ENCODE measurements at places on chromosomes 1 and 21. TPM values are rescaled to one million over a fixed set of nuclear protein-coding genes. Genes with fewer than 3 reads are reported as not detected.
A peak's percentile ranks its signal among the peaks of the same experiment; 100 is the strongest.

- no peak for DNase-seq
These were observed 32.2 kb upstream of the MPZL1 start for GRCh38 chr1:167689567-167689920.

DNA sequence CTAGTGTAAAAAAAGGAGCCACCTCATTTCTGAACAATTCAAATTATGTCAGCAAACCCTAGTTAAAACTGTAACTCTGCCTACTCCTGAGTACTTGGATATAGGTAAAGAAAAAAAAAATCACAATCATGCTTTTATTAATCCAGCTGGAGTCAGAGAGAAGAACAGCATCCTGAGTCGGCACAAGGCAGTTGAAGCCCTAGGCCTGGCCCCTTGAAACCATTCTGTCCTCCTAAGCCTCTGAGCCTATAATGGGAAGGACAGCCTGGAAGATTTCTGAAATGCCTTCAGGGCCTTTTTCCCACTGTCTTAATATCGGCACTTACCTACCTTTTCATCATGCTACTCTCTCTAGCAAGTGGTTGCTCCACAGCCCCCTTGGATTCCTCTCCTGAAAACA is 32.5 kb downstream of the CDC42BPA start:
- DNase-seq: no peak

DNA sequence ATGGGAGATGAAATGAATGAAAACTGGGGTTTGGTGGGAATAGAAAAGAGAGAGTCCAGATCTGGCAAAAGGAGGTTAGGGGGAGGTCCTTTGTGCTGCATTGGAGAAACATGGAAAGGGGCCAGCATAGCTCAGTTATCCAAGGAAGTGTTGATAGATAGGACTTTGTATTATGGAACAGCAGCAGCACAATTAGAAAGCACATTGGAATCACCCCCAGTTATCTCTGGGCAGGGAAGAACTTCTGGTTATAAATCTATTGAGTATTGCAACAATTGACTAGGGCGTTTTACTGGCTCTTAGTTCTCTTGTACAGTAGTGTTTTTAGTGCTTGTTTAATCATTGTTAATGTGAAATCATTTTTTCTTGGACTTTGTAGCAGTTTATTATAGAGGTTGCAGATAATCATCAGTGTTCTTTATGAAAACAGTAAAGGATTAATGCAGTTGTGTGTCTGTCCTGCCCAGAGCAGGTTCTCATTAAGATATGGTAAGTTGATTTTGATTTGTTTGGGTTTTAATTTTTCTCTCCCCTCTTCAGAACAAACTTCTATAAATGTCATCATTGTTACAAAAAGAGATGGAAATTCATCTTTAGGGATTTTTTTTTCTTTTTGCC is 76.6 kb downstream of the NR5A2 start:
- DNase-seq: no peak

- no peak for DNase-seq
These were observed 2.2 kb upstream of the KRTAP10-6 start for GRCh38 chr21:44594406-44594916.

- DNase-seq: no peak
These were observed 1.8 kb upstream of the PIK3CD start for GRCh38 chr1:9649769-9650168.

GRCh38 chr1:38873027-38873969 is at the start of gene MYCBP:
TSS of gene MYCBP (minus strand) at chr1:38873348. CDS start at chr1:38873305, 43 bp downstream.
- peak; percentile 98 for DNase-seq

DNA sequence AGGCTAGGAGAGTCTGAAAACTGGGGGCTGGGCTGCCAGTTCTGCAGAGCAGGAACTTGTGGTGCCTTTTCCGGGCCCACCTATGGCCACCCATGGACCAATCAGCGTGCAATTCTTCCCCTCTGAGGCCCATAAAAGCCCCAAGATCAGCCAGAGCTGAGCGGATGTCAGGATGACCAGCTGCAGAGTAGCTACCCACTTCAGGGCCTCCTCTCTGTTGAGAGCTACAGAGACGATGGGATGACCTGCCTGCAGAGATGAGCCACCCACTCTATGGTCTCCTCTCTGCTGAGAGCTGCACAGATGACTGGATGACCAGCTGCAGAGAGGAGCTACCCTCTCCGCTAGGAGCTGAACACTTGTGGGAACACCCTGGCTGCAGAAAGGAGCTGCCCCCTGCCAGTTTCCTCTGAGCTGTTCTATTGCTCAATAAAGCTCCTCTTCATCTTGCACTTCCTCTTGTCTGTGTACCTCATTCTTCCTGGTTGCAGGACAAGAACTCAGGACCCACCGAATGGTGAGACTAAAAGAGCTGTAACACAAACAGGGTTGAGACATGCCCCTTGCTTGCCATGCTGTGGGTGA is 12.8 kb upstream of the AADACL4 start:
- DNase-seq: no peak

DNA sequence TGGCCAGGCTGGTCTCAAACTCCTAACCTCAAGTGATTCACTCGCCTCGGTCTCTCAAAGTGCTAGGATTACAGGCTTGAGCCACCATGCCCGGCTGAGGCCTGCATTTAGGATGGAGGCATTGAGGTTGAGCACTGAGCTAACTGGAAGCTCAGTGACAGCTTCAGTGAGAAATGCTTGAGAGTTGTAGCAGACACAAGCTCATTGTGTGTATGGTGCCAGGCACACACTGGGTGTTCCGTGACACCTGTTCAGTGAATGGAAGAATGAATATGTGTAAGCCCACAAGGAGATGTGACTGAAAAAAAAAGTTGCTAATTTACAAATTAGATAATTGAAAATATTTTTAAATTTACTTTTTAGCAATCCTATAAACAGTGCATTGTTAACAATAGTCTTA is 21.8 kb downstream of the LURAP1 start:
- DNase-seq: no peak

DNA sequence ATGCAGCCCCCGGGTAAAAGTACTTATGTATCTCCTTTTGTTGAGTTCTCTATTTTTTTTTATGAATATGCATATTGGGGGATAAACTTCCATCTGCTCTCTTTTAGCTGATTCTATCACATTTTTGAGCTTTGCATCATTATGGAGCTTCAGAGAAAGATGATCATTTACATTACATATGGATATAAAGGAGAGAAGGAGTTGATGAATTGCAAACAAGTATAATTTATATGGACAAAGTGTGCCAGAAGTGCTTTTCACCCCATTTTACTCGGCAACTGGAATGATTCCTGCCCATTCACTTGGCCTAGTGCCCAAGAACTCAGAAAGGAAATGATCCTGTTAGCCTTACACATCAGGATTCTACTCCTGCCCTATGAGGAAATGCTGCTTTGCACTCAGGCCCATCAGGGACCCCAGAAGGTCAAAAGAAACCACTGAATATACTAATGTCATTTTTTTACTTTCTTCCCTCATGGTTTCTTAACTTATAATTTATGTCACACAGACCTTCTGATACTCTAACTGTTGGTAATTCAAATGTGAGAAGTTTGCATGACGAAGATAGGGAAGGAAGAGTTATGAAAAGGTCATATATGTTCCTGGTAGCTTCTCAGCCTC is 65.6 kb downstream of the SAMSN1 start:
- no peak for DNase-seq

- no peak for DNase-seq
These were observed 43.4 kb downstream of the TARBP1 start for GRCh38 chr1:234435620-234436019.

GRCh38 chr1:53657891-53658396 is 81.0 kb downstream of the GLIS1 start:
- DNase-seq: no peak

- no peak for DNase-seq
These were observed 33.7 kb downstream of the GNB1 start for GRCh38 chr1:1857096-1857703.

DNA sequence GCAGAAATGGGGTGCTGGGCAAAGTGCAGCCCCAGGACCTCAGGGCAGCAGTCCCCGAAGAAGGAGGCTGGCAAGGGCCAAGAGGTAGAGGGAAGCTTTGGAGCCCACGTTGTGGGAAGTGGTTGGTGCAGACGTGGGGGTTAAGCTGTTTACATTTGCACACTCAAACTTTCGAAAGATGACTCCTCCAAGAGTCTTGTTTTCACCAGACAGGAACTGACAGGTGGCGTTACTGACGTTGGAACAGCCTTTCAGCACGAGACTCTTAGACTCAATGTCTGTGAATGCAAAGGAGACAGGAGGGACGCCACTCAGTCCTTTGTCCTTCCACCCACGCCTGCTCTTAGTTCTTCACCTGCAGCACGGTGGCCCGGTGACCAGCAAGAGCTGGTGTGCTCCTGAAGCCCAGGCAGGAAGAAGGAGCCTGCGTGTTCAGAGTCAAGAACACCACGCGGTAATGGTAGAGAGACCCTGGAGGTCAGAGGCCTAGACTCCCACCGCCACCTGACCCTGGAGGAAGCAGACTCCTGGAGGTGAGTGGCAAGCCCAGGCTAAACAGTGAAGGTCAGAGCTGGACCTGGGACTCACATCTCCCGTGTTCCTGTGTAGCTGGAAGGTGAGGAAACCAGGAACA is 15.9 kb downstream of the LYPD8 start:
- no peak for DNase-seq

DNA sequence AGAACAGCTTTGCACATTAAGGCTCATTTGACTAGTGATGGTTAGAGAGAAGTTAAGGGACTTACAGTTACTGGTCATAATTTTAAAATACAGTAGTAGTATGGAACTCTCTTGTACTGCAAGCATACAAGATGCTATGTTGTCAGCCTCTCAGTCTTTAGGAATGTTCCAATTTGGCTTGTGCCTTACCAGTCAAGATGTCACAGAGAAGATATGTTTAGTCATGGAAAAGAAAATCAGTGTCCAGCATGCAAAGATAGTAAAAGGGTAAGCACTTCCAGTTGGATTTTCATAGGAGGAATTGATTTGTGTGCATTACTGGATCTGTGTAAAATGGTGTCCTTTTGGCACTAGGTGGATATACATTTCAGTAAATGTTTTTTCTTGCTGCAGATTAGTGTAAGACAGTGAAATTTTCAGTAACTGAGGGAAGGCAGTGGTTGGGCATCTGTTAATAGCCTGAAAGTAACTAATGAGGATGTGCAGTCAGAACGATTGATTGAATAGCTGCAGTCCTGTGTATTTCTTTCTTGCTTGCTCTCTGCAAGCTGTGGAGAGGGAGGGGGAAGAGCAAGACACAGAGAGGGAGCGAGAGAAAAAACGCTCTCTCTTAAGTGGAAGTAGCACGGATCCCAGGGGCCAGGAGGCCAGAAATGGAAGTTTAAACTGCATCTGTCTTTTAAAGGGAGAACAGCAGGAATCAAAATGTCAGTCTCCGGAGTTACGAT is 108.2 kb downstream of the CLEC20A start:
- no peak for DNase-seq

GRCh38 chr1:217067642-217068041 is 344.4 kb upstream of the ESRRG start:
- DNase-seq: no peak

GRCh38 chr1:143643148-143643885 is 328.5 kb downstream of the FAM72C start:
- DNase-seq: no peak

- no peak for DNase-seq
These were observed 146 bp upstream of the ZNF362 start for GRCh38 chr1:33256221-33256470.

- DNase-seq: no peak
These were observed 112.8 kb downstream of the PRRX1 start for GRCh38 chr1:170776777-170777176.

DNA sequence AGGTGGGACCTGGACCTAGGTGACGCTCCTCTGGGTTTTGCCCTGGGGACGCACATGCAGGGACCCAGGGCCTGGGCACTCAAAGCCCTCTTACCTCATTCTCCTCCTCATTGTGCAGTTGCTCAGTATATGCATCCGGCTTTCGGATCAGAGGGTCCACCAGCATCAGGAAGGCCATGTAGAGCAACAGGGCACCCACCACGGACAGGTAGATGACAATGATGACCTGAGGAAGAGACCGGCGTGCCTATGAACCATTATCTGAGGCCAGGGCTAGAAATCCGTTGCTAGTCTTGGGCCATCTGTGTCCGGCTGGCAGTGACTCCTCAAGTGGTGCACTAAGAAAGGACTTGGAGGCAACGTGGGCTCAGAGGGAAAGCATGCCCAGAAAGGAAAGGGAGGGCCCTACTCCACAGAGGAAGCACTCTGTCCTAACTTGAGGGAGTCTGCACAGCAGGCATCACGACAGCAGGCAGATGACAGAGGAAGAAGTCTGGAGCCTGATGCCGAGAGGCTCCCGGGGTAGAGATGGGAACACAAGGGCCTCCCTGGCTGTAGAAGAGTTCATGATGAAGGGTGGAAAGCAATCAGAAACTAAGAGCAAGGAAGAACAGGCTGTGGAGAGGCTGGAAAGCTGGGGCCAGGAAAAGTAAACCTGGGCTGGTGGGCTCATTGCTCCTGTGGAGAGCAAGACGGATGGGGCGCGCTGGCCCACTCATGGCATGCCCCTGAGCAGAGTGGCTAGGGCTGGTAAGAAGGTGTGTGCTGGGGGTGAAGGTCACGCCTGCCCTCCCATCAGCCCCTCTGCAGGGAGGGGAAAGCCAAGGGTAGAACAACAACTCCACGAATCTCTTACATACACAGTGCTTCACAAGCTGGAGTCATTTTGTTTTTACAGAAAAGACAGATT is 10.3 kb downstream of the TMEM9 start:
- DNase-seq: no peak

GRCh38 chr21:40620386-40621145 is 226.4 kb downstream of the DSCAM start:
- DNase-seq: no peak

DNA sequence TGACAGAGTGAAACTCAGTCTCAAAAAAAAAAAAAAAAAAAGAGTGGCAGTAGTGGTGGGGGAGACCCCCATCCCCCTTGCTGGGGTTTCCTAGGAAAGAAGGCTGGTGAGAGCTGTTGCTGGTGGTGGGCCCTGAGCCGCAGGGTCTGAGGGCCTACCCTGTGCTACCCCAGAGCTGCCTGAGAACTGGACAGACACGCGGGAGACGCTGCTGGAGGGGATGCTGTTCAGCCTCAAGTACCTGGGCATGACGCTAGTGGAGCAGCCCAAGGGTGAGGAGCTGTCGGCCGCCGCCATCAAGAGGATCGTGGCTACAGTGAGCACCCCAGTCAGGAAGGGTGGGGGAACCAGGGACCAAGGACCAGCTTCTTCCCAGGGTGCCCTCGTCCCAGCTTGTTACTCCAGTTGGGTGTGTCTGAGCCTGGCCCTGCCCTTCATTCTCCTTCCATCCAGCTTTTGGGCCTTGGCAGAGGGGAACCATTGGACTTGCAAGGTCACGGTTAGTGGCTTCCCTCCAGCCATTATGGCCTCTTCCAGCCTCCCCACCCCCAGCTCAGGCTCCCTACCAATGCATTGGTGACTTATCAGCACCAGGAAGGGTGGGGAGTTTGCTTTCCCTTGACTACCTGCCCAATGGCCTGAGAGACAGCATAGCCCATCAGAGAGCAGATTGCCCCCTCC is 10.5 kb downstream of the LDLRAP1 start:
- no peak for DNase-seq

ITGB2 gene
- total RNA-seq: 44.1 TPM

ERG gene
- 6.4 TPM for total RNA-seq

METTL13 gene
- 12.6 TPM for total RNA-seq

GPR153 gene
- 1.5 TPM for total RNA-seq

EPHA10 gene
- 0.16 TPM for total RNA-seq

SPRR2A gene
- not detected for total RNA-seq

SPRR2E gene
- total RNA-seq: not detected

SLAMF9 gene
- 2.2 TPM for total RNA-seq

SEMA6C gene
- 4.9 TPM for total RNA-seq

MORN1 gene
- total RNA-seq: 3.2 TPM

CD84 gene
- total RNA-seq: 2.9 TPM

TAS1R2 gene
- not detected for total RNA-seq

TMEM269 gene
- total RNA-seq: not detected

PLA2G2F gene
- total RNA-seq: not detected

Data from right lobe of liver (tissue), 6 donors.